Ecto neural progenitor cell (in vitro differentiated cells): ENCODE measurements at places on chromosomes 7 and 10.

DNA sequence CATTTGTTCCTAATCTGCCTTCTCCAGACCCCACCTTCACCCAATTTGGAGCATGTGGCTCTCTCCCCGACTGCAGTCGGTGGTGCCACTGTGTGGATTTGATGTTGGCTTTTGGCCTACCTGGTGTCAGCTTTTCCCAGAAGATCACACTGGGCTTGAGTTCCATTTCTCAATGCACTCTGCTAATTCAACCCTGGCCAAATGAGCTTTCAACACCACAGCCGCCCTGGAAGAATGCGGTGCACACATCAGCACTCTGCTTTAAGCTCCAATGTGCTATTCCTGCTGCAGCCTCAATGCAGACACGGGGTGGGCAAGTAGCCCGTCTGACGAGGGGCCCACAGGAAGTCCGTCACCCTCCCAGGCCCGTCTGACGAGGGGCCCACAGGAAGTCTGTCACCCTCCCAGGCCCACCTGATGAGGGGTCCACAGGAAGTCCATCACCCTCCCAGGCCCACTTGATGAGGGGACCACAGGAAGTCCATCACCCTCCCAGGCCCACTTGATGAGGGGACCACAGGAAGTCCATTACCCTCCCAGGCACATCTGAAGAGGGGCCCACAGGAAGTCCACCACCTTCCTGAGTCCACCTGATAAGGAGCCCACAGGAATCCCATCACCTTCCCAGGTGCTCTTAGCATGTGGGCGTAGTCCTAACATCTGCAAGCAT is 64.4 kb downstream of the ASB13 start:
- no peak for DNase-seq

DNA sequence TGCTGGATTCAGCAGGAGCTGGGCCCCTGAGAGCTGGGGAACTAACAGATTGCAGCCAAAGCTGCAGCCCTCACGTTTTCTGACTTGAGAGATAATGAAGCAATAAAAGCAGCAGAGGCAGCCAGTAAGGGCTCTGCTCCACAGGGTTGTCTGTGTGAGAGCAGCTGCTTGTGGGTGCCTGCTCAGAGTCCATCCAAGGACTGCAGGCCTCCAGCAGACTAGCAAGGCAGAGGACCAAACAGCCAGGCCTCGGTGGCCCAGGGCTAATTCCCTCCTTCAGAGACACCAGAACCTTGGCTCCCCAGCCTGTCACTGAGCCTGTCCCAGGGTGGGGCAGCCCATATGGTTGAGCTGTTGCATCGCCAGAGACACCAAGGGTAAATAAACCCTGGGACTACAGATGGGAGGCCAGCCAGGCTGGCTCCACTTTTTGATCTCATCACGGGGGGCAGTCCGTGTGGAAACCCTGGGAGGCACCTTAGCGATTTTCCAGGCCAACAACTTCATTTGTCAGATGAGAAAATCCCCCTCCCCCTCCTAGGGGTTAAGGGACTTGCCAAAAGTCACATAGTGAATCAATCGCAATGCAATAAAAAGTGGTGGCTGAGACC is 229.2 kb downstream of the WDR11 start:
- no peak for DNase-seq

DNA sequence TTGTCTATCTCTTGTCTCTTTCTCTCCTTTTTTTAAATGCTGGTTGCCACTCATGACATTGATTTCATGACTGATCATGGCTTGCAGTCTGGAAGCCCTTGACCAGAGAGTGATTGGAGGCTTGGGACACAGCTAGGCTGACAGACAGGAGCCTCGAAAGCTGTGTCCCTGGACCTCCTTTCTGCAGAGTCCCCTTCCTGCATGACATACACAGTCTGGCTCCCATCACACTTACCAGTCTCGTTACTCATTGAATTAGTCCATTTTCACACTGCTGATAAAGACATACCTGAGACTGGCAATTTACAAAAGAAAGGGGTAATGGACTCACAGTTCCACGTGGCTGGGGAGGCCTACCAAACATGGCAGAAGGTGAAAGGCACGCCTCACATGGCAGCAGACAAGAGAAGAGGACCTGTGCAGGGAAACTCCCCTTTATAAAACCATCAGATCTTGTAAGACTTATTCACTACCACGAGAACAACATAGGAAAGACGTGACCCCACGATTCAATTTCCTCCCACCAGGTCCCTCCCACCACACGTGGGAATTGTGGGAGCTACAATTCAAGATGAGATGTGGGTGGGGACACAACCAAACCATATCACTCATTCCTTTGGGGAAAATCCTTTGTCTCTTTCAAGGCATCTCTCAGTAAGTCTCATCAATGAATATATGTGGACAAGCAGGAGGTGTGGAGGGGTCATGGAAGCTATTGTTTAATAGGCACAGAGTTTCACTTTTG is 102.3 kb downstream of the TBXAS1 start:
- DNase-seq: no peak

GRCh38 chr7:71563276-71563675 is 431.3 kb downstream of the GALNT17 start:
- no peak for DNase-seq

GRCh38 chr7:113085781-113086390 is 741 bp downstream of the GPR85 start:
- DNase-seq: no peak

DNA sequence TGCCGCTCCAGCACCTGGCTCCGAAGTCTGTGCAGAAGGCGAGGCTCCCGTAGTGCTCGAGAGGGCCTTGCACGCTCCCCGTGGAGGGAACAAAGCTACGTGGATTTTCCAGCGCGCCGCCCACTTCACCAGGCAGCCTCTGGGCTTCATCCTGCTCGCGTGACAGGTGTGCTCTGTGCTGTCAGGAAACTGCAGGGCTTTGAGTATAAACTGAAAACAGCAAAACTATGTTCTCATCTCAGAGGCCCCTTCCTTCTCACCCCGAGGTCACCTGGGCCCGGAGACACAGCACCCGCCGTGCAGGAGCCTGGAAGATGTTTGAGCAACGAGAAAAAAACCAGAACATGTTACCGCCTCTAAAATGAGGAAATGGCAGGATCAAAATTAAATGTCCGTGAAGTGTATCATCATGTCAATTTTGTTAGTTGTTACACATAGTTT is 17.6 kb upstream of the GPR146 start:
- no peak for DNase-seq

DNA sequence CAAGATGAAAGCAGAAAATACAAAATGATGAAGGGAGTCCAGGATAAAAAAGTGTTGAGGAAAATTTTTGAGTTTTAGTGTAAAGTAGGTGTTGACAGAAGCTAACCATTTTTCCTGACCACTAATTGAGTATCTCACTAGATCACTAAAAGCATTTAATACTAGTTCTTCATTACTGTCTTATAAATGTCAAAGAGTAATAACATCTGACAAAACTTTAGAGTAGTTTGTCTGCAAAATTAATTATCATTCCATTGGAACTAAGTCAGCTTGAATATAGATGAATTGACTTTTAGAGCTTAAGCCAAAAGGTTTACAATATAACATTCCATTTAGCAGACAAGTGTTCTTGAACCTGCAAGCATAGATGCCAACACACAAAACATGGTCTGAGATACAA is 232.9 kb downstream of the FOXP2 start:
- DNase-seq: no peak

DNA sequence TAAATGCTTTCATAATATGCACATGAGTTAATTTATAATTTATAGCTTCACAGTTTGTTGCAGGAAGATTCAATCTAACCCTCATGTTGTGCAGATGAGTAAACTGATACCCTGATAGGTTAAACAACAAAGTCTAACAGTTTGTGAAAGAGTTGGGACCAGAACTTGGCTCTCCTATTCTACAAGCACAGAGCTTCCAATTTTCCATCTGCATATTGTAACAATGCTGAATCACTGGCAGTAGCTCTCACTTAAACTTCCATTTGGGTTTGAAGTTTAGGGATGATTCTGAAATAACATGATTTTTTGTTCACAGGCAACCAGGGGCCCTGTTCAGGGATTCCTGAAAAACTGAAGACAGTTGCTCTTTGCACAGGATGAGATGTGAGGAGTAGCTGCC is 179.3 kb downstream of the XPNPEP1 start:
- DNase-seq: no peak

GRCh38 chr7:7830122-7830878 is 111.9 kb upstream of the RPA3 start:
- no peak for DNase-seq

DNA sequence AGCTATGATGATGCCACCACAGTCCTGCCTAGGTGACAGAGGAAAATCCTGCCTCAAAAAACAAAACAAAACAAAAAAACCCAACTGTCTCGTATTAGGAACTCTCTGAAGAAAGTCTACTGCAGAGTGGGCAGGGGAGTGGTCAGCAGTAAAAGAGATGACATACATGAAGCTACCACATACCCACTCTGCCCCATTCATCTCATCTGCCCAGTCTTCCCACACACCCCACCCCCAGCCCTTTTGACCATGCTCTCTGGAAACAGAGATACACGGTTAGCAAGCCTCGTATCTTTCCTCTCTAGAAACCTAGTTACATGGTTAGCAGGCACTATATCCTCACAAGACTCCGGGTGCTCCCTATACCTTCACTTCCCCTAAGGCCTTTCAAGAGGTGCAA is 8.3 kb downstream of the SLC37A3 start:
- no peak for DNase-seq

DNA sequence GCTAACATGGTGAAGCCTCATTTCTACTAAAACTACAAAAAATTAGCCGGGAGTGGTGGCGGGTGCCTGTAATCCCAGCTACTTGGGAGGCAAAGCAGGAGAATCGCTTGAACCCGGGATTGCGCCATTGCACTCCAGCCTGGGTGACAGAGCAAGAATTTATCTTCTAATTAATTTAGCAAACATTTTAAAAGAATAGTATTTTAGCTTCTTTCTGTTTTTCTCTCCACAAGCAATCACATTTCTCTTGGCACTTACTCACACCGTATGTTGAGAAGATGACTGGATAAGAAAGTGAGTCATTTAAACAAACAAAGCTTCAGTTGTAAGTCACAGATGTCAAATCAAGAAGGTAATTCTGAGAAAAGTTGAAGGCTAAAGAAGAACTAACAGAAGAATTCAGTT is 264.0 kb downstream of the ARL4A start:
- DNase-seq: no peak

- no peak for DNase-seq
Observed at GRCh38 chr10:126087153-126087680, 190.9 kb downstream of the FANK1 start.

GRCh38 chr7:101971457-101971856 is 154.0 kb downstream of the CUX1 start:
- no peak for DNase-seq

DNA sequence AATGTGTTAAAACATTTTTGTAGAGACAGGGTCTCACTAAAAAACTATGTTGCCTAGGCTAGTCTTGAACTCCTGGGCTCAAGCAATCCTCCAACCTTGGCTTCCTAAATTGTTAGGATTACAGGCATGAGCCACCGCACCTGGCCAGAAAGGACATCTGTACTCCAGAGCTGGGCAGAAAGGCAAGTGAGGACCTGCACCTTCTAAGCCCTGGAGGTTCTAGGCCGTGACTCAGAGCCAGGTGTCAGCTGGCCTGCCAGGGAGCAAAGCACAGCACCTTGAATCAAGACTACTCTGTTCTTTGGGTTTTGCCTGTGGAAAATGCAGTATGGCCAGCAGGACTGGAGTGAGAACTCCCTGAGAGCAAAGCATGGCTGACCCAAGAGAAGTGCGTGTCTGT is 396.5 kb downstream of the ADRA2A start:
- no peak for DNase-seq

DNA sequence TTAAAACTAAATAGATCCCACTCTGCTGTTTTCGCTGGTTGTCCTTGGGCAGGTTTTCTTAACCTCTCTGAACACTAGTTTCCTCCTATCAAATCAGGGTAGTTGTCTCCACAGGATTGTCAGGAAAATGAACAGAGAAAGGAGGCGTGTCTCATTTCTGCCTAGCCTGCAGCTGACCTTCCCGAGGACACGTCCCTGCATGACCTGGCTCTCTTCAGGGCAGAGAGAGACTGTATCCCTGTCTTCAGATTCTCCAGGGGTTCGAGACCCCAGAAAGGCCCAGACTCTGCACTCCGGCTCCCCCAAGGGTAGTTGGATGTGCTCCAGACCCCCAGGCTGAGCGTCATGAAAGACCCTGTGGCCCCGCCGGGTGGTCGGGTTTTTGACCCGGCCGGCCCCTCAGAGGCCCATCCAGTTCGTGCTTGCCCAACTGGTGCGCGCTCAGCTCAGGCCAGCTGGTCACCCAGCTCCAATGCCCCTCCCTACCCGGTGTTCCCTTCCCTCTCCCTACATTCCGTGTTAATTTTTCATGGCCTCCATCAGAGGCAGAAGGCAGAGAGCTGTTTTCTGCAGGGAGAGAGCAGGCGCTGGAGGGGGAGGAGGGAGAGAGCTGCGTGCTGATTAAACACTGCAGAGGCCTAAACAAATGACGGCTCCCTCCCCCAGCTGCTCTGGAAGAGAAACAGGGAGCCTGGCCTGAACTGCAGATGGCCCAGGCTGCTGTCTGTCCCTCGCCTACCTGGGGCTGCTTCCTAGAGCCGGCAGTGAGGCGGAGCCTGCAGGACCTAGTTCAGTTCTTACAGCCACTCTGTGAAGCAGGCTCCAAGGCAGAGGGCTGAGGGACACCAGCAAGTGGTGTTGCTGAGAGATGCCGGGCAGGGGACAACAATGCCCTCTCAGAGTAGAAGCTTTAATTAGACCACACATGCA is 86.2 kb upstream of the PPIF start:
- peak; percentile 65 for DNase-seq

DNA sequence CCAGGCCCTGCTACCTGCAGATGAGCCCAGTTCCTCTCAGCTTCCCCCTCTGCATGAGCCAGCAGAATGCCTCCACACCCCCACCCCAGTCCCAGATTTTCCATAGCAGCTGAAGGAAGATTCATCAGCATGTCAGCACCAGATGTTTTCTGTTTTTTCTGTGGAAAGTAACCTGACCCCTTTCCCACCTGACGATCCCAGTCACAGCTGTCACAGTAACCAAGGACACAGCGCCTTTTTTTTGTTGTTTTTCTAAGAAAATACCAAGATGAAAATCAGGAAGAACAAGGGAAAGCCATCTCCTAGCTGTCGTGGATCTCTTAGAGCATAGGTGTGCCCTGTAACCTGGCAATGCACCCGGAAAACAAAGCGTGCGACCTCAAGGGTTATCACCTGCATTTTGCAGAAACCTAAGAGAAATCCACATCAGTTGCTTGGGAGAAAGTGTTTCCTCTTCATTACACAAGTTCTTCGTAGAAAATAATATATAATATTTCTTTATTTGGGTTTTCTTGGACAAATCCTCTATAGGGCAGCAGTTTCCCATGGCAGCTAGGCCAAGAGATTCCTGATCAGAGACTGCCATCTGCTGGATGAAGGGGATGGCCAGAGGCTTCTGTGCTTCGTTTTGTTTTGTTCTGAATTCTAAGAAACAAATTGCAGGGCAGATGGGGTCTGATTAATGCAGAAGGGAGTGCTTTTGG is 401.9 kb downstream of the TNS3 start:
- DNase-seq: peak; percentile 59

DNA sequence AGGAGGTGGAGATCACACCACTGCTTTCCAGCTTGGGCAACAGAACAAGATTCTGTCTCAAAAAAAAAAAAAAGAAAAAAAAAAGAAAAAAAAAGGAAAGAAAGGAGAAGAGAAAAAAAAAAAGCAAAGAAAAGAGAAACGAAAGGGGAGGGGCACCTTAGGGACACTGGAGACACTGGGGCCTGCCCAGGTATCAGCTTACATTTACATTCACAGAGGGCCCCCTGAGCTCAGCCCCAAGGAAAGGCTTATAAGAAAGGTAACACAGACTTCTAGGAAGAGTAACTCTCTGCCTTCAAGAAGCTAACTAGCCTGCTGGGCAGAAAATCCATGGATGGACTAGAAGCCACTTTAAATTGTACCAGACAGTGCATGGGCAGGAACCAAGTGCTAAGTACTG is 108.8 kb downstream of the NPY start:
- DNase-seq: no peak

GRCh38 chr10:45422866-45423659 is 49.0 kb downstream of the ALOX5 start:
- DNase-seq: no peak
